Posterior vena cava (tissue), 2 donors: ENCODE measurements at places on chromosomes 5 and 9. TPM values are rescaled to one million over a fixed set of nuclear protein-coding genes. Genes with fewer than 3 reads are reported as not detected.

BRINP1 gene
- total RNA-seq: 0.86 TPM

COL23A1 gene
- 3.0 TPM for total RNA-seq

TAF11L5 gene
- total RNA-seq: not detected

CYLC2 gene
- not detected for total RNA-seq

FNIP1 gene
- 34.1 TPM for total RNA-seq

ANKRD34B gene
- total RNA-seq: not detected

PNPLA7 gene
- 4.6 TPM for total RNA-seq

IRX2 gene
- 0.38 TPM for total RNA-seq

CDKN2B-AS1 gene
- 1.00 TPM for total RNA-seq

PCDHB15 gene
- 3.8 TPM for total RNA-seq

TRIM36 gene
- 0.57 TPM for total RNA-seq

S100Z gene
- 0.79 TPM for total RNA-seq

HSD17B3 gene
- total RNA-seq: not detected

MOB3B gene
- total RNA-seq: 4.0 TPM

FOXD4L6 gene
- total RNA-seq: not detected

TRPM6 gene
- 0.60 TPM for total RNA-seq

NSG2 gene
- 0.29 TPM for total RNA-seq

DNA sequence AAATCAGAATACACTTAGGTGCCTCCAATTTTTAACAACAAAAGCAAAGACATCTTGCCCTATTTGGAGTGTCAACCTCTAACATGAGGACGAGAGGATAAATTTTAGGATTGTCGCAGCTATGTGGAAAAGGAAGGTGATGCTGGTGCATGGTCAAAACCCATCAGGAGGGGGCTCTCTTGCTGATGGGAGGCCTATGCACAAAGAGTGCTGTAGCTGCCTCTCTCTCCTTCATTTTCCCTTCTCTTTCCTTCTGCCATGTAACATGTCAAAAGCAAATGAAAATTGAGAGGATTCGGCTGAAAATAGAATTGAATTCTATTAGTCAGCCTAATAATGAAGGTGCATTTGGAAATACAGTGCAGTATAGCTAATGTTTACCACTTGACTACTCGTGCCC, 578.7 kb upstream of the ZNF462 start:
- no peak for DNase-seq

GRCh38 chr5:91499943-91500531, 116.9 kb upstream of the ARRDC3 start:
- no peak for DNase-seq

- no peak for DNase-seq
Observed at GRCh38 chr5:106860398-106861044, 810.2 kb downstream of the EFNA5 start.

- no peak for DNase-seq
Observed at GRCh38 chr5:148561801-148562311, 92.5 kb downstream of the HTR4 start.

- DNase-seq: no peak
Observed at GRCh38 chr5:159003045-159004030, 96.4 kb downstream of the EBF1 start.

DNA sequence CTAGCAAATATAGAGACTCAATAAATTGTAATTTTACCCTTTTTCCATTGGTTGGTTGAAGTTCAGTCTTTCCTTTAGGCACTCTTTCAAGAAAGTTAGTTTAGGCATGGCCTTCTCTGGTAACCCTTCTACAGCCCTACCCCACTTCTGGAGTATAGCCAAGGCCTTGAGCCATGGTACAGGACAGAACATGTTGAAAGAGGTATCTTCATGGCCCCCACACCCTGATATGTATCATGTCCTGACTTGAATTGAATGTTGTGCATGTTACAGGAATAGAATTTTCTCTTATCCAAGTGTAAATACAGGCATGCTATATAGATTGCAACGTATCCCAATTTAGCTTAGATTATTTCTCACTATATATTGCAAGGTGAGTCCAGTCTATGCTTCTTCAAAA, 175.6 kb downstream of the CD180 start:
- no peak for DNase-seq

GRCh38 chr5:92017776-92018175, 634.7 kb upstream of the ARRDC3 start:
- DNase-seq: no peak

GRCh38 chr9:29297592-29297991, 1724.3 kb upstream of the C9orf72 start:
- no peak for DNase-seq

DNA sequence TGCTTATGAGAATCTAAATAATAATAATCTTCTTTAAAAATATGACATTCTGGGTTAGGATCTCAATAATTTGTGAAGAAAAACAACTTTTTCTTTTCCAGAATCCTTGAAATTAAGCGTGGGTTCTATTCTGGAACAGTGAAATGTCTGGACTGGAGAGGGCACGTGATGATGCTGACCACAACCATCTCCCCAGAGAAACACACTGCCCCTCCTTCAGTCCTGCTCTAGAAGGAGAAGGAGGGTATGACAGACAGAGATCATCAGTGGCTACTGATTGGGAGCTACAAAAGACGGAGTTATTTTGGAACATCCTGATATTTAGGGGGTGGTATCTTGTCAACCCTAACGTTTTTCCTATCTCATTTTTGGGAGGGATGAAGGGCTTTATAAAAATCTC, 40.2 kb downstream of the MEF2C start:
- DNase-seq: no peak

- no peak for DNase-seq
Observed at GRCh38 chr9:17222932-17223331, 88.1 kb downstream of the CNTLN start.

DNA sequence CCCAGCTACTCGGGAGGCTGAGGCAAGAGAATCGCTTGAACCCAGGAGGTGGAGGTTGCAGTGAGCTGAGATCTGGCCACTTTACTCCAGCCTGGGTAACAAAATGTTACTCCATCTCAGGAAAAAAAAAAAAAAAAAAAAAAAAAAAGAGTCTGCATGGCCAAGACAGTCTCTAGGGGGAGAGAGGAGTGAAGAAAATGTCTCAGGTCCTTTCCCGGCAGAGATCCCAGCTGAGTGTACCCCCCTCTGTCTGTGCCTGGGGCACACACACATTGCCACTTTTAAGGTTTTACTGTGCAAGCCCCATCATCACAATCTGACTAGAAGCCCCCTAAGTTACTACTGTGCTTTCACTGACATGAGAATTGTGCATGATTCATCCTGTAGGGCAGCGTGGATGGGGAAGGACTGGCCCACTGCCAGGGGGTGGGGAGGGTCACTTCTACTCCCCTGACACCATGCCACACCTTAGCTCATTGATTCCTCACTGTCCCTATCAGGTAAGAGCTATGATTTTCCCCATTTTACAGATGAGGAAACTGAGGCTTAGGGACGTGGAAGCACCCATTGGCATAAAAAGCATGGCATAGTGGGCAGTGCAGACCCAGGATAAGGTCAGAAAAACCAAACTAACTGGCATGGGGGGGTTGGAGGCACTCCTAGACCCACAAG, 102.3 kb upstream of the LARP1 start:
- DNase-seq: no peak

- peak; percentile 77 for DNase-seq
Observed at GRCh38 chr5:139388198-139388821, 1.4 kb downstream of the MZB1 start.

DNA sequence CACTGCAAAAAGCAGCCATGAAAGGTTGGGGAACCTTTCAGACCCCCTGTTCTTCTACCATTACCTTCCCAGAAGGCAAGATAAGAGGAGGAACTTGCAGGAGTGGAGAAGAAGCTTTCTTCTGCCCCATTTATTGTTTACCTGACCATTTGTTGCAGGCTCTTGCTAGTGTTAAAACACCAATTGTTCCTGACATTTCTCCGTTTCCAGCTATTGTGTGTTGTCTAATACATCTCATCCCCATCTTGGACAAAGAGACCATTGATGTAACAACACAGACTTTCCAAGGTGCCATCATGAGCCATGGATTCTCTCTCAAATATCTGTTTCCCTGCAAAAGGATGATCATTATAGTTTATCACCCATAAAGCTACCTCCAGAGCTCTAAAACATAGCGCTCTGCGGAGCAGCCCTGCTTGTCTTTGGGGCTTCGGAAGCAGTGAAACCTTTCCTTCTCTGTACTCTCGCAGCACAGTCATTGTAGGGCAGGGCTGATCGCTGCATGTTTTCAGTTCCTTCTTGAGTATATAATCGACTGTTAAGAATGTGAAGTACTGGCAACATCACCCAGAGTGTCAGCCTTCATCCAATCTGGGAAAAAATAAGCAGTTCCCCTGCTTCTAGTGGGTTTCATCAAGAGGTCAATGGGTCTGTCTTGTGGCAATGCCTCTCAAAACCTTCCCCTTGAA, 680.0 kb downstream of the SEMA5A start:
- no peak for DNase-seq

DNA sequence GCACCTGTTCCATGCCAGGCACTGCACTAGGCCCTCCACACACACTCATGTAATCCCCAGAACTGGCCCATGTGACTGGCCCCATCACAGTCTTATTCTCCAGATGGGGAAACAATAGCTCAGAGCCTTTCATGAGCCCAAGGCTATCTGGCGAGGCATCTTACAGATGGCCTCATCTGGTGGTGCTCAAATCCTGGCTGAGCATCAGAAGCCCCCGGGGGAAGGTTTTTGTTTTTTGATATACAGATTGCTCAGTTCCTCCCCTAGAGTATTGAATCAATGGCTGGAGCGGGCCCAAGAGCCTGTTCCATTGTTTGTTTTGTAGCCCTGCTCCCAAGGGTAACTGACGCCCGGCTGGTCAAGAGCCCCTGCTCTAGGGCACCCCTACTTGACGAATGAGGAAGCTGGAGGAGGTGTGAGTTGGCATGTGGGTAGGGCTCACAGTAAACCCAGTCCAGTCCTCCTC, 145.3 kb upstream of the RAPGEF1 start:
- peak; percentile 45 for DNase-seq

DNA sequence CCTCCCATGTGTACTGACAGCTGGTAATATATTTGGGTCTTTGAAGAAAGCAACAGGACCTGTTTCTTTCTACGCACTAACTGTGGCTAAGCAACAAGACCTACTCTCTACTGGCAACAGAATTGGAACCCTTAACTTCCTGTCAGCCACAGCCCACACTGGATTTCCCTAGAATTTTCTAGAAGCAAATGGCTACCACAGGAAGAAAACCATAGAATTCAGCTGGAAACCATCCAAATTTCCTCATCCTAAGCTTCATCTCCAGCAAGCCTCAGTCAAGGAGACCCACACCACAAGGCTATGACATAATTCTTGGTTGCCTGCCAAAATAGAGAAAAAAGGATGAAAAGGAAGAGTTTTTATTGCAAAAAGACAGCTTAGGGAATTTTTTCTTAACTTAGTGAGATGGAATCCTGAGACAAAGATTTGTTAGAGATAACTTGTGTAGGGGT, 171.8 kb upstream of the TNC start:
- no peak for DNase-seq

GRCh38 chr5:180389252-180390101, 36.3 kb upstream of the GFPT2 start:
- peak; percentile 87 for DNase-seq

DNA sequence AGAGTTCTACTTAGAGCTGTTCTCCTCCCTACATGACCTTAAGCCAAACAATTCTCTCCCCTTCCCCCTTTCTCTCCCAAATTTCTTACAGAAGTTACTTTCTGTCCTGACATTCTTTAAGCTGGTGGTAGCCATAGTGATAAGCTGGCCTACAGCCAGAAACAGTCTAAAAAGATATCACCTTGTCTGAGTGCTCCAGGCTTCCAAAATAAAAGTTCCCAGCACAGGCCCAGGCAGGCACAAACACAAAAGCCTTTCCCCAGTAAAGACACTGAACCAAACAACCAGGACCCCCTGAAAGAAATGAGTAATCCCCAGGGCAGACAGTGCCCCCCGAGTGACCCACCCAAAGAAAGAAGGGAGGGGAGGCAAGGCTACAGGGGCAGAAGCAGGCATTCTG, 19.2 kb downstream of the SIL1 start:
- DNase-seq: no peak

DNA sequence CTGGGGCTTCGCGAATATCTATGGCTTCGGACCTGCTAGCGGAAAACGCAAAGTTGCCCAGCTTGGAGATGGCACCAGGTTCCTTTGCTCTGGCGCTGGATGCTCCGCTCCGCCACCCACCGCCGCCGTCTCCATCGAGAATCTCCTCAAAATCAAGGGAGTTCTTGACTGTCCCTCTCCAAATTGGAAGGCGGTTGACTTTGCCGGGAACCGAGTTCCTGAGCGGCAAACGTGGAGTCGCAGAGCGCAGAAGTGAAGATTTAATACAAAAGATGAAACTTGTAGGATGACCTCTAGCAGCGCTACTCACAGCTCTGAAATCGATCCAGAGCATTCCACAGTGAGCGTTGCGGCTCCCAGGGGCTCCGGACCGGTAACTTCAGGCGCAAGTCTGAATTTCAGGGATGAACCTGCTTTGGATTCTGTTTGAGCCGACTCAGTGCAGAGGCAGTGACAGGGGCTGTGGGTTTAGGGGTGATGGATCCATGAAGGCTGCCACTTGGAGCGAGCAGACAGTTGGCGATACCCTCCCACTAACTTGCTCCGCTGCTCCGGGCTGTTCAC, 1641.5 kb upstream of the C9orf72 start:
- peak; percentile 68 for DNase-seq

DNA sequence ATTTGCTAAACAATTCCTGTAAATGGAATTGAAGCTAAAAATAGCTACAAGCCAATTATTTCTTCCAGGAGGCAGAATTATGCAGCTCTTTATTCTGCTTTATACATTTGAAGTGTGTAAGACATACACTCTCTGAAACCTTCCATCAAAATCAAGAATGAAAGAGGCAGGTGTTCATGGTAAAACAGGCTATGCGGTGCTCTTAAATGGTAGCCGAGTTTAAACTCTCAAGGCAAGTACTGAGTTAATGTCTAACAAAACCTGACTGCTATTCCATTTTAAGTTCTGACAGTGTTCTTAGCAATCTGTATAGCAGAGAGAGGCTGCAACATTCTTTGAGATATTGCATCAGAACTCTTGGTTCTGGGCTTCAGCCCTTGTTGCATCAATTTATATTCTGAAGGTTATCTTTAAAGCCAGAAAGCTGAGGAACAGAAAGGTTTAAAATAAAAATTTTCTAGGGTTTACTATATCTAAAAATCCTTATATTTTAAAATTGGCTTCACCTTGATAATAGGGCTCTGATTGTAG, 248.3 kb upstream of the CCNG1 start:
- no peak for DNase-seq

GRCh38 chr5:179766726-179767455, 26.9 kb upstream of the LTC4S start:
- no peak for DNase-seq

GRCh38 chr5:6261256-6261655, 117.1 kb downstream of the MED10 start:
- DNase-seq: no peak

- DNase-seq: no peak
Observed at GRCh38 chr5:142181547-142182163, 73.1 kb downstream of the NDFIP1 start.
